Activated T-cell treated with anti-CD3 and anti-CD28 coated beads, Interleukin-2, amount 50 U/mL, for 72 hours (primary cell): ENCODE measurements at places on chromosomes 5 and 9. TPM values are rescaled to one million over a fixed set of nuclear protein-coding genes. Genes with fewer than 3 reads are reported as not detected.

Gene NUTM2G
- not detected for total RNA-seq

GRCh38 chr9:128497824-128498610 is 6.5 kb upstream of the GLE1 start:
- no peak for DNase-seq

DNA sequence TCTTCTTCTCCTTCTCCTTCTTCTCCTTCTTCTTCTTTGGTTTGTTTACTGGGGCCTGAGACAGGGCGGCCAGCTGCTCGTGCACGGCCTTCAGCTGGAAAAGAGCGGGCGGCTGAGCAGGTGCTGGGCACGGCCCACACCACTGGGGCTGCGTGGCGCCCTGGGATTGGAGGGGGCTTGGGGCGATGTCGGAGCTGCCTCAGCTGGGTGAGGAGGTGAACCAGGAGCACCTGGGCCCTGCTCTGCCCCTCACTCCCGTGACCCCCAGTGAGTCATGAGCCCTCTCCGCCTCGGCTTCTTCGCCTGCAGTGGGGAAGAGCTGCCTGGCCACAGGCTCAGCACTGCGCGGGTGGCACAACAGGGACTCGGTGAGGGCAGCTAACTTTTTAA is 14.9 kb downstream of the BRD3OS start:
- DNase-seq, result no peak

Gene PKD2L2
- not detected for total RNA-seq

Gene RANBP17
- not detected for total RNA-seq

DNA sequence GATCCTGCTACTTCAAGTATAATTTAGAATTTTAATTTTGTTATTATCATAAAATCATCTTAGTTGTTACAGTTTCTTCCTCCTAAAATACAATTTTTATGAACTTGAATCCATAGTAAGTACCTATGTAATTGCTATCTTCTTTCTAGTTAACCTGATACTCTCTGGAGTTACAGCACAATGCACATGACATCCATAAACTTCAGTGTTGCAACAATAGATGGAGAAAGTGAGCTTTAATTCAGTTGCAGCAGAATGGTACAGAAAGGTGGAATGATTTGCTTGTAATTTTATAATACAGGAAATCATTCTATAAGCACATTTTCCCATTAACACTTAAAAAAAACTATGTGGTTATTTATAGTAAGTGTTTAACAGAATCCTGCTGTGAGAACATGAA is 372.0 kb downstream of the CDH9 start:
- no peak for DNase-seq

DNA sequence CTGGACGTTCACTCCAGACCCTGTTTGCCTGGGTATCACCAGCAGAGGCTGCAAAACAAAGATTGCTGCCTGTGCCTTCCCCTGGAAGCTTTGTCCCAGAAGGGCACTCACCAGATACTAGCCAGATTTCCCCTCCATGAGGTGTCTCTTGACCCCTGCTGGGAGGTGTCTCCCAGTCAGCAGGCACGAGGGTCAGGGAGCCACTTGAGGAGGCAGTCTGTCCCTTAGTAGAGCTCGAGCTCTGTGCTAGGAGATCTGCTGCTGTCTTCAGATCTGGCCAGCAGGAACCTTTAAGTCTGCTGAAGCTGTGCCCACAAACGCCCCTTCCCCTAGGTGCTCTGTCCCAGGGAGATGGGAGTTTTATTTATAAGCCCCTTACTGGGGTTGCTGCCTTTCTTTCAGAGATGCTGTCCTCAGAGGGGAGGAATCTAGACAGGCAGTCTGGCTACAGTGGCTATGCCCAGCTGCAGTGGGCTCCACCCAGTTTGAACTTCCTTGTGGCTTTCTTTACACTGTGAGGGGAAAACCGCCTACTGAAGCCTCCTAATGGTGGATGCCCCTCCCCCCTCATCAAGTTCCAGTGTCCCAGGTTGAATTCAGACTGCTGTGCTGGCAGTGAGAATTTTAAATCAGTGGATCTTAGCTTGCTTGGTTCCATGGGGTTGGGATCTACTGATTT is 253.9 kb downstream of the SPATA31D1 start:
- no peak for DNase-seq

Gene CD274
- total RNA-seq, result 36.3 TPM

Gene LOX
- not detected for total RNA-seq

Gene KIF24
- total RNA-seq, result 7.4 TPM

- no peak for DNase-seq
These were observed 31.1 kb upstream of the GAS1 start for GRCh38 chr9:86978413-86978812.

Gene FGFR4
- total RNA-seq, result 0.62 TPM

Gene IFNK
- not detected for total RNA-seq

Gene COL23A1
- 0.44 TPM for total RNA-seq

Gene GPR150
- total RNA-seq, result 1.7 TPM

- DNase-seq, result peak; percentile 85
These were observed 2.5 kb upstream of the CDK9 start for GRCh38 chr9:127783111-127784008.

- no peak for DNase-seq
These were observed 29.8 kb downstream of the C5orf22 start for GRCh38 chr5:31561946-31562345.

Gene EMB
- 94.6 TPM for total RNA-seq

DNA sequence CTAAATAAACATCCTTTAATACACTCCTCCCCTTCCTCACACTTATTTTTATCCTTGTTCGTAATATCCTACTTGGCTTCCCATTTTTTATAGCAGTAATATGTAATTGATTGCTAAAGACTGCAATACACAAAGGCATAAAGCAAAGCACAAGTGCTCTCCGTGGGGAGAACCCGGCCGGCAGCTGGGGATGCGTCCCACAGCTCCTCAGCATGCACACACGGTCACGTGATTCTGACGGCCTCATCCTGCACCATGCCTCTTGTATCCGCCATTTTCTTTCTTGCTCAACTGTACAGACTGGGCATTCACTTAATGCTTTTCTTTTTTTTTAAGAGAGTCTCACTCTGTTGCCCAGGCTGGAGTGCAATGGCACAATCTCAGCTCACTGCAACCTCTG is 2.8 kb downstream of the BRD3OS start:
- no peak for DNase-seq

GRCh38 chr5:137582218-137582617 is 83.1 kb upstream of the SPOCK1 start:
- no peak for DNase-seq

- DNase-seq, result no peak
These were observed 58.7 kb upstream of the ERBIN start for GRCh38 chr5:65867542-65868195.

- DNase-seq, result no peak
These were observed 47.1 kb downstream of the NACC2 start for GRCh38 chr9:136047775-136048559.
